ENCODE measurements at places on chromosomes 1 and 21.
A peak's percentile ranks its signal among the peaks of the same experiment; 100 is the strongest.

DNA sequence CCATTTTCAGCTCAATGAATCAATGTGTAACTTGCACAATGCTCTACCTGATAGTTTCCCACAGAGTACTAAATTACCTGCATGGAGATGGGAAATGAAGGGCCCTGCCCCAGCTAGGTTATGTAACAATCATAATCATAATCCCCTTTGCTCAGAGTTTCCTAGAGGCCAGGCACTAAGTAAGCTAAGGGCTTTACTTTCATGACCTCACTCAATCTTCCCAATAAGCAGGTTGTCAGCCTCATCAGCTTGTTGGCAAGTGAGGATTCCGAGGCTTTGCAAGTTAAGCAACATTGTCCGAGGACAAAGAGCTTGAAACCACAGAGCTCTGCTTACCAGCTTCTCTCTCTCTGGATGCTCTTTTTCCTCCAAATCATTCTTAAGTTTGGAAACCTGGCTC, 64.1 kb upstream of the NTPCR start:
- no peak for DNase-seq

- DNase-seq: peak; percentile 92
These were observed 3.6 kb downstream of the REN start for GRCh38 chr1:204162494-204163074.

DNA sequence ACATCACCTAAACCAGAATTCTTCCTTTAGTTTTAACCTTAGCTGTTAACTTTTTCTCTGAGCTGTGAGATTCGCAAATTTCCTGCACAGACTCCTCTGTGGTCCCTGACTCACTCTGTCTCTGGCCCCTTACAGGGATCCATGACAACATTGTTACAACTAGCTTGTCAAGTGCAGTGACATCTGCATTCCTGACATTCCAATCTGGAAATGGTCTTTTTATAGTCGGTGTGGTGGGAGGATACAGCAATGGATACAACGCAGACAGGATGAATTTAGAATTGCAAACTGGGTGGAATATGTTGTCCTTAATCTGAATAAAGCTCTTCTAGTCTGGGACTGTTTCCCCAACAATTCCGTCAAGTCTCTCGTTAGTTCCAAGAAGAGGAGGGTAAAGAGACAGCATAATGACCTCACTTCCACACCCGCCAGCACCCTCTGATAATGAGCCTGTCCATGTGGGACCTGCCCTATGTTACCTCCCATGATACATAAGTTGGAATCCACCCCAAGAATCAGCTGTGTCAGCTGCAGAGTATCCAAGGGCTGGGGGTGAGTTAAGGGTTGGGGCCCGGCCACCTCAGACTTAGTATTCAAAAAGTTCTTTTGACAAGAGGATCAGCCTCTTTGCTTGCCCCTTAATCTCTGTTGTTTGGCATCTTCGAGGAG, 49.4 kb downstream of the ILDR2 start:
- DNase-seq: no peak

DNA sequence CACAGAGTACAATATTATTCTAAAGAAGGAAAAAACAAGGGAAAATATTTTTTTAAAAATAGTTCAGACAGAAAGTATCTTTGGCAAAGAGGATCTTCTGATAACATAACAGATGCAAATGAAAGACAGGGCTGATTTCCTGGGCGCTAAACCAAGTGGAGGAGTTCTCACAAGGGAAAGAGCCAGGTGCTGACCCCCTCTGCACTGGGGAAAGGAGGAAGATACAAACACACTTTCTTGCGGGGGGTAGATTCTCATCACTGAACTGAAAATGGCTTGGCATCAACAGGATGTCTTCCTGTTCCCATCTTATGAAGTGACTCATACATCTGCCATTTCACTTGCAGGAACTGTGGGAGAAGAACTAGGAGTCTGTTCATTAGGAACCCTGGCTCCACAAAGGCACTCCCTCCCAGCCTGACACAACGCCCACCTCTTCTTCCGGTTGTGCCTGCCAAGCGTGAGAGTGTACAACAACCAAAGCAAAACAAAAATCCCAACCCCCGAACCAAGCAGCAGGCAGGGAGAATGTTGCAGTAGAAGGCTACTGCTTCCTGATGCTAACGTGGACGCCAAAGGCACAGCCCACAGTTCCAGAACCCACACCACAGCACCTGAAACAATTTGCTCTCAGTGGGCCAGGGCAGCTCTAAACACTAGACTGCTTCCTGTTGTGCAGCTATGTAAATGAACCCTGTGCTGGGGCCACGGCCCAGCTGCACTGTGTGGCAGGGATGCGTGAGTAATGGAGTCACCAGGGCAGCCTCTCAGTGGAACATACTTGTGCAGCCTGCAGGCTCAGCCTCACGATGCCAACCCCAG, 51.0 kb downstream of the GADD45A start:
- peak; percentile 79 for DNase-seq

DNA sequence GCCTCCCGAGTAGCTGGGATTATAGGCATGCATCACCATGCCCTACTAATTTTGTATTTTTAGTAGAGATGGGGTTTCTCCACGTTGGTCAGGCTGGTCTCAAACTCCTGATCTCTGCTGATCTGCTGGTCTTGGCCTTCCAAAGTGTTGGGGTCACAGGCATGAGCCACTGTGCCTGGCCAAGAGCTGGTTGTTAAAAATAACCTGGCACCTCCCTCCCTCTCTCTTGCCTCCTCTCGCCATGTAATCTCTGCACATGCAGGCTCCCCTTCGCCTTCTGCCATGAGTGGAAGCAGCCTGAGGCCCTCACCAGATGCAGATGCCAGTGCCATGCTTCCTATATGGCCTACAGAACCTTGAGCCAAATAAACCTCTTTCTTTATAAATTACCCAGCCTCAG, 74.7 kb upstream of the TLR5 start:
- no peak for DNase-seq

DNA sequence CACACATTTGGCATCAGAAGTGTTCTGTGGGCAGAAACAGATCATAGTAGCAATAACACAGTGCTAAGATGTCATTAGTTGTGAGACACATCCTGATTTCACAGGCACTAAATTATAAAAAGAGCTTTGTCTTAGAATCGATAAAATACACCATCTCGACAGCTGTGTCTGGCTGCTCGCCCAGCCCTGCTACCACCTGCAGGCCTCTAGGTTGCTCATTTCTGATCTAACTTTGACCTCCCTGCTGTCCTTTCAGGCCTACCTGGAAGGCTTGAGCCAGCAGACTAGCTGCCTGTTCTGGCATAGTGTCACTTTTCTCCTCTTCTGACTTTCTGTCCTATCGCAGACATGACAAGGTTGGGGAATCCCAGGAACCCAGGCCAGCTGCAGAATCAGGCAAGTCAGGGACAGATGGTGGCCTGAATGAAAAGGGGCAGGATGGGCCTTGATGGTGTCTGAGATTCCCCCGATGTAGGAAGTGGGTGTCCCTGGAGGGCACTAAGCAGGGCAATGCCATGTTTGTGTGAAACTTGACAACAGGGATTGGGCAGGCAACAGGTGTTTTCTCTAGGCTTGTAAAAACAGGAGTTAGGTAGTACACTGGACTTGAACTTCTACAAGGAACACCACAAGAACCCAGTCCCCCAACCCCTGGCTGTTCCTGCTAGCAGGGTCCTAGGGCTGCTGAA, 66.6 kb upstream of the RHOU start:
- DNase-seq: no peak
